Erythroblast (primary cell): ENCODE measurements at places on chromosomes 4 and X.

- DNase-seq: no peak
Measured at GRCh38 chr4:189304167-189304566, 636.5 kb upstream of the FRG1 start.

DNA sequence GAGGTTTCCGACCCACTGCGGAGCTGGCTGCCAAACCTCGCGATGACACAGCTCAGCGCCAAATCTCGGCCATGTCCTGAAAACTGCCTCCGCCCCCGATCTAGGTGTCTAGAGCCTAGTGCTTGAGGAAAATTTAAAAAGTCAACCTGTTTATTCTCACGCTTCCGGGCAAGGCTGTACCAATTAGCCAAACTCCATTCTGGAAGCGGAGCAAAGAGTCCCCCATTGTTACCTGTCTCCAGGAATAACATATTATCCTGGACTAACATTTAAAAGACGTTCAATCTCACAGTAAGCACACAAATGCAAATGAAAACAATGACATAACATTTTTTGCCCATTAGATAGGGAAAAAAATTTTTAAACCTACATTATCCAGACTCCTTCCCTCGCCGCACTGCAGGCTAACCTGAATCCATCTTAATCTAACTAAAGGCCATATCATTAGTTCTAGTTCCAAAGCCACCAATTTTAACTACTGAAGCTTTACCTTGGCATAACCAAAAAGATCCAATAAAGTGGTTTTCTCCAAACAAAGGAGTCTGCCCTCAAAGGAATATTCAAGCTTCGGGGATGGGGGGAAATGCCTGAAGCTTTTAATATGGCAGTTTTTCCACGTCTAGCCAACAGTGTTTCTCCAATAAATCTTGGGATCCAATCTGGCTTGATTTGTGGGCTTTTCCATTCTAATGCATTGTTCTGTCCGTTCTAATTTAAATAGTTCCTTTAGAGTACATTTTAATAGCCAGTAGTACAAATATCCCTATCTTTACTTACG lies 1.9 kb downstream of the HUWE1 start:
- DNase-seq: no peak

GRCh38 chrX:146967306-146967705 lies 152.8 kb upstream of the CXorf51A start:
- DNase-seq: no peak

DNA sequence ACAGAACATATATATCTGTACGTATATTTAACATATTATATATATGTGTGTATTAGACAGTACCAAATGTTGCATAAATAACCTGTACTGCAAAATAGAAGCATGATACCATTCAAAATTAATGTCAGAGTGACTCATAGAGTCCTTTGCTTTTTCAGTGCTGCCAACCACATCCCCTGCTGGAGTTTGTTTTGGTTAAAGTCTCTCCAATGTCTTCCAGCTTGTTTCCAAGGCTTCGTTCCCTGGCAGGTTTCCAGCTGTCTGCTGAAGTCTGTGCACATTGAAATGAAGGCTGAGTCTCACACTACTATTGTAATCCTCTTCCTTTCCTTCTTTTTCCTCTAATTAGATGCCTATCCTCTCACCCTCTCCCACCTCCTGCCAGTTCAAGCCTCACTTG lies 14.9 kb downstream of the NRK start:
- DNase-seq: no peak

GRCh38 chrX:24426340-24426913 lies 38.7 kb upstream of the PDK3 start:
- no peak for DNase-seq

GRCh38 chr4:109126856-109127255 lies 175.6 kb downstream of the COL25A1 start:
- no peak for DNase-seq

GRCh38 chr4:110163327-110164069 lies 34.9 kb downstream of the ELOVL6 start:
- peak; percentile 70 for DNase-seq

DNA sequence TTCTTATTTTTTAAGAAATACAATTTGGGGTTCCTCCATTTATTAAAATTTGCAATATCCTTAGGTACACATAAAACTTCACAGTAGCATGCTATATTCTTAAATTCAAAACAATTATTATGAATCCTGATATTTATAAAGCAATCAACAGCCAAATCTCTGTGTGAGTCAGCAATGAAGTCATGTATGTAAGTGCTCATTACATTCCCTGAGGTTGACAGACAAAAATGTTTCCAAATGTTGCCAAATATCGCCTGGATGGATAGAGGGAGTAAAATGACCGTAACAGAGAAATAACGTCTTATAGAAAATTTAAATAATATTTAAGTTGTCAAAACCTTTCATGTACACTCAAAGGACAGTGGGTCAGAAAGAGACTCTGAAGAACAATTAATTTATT lies 220.0 kb downstream of the PCDH18 start:
- no peak for DNase-seq

DNA sequence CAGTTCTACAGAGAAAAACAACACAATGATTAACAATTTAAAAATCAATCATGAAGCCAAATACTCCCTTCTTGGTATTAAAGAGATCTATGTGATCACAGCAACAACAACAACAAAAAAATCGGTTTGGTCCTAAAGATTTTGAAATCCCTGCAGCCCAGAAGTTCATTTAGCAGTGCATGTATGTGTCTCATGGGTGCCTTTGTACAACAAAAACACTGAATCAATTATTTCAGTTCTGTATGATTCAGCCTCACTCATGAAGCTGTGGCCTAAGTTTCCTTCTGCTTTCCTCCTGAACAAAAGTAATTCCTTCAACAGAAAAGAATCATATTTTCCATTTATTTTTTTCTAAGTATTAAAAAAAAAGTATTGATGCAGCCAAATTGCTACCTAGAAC lies 393.4 kb upstream of the NDST3 start:
- DNase-seq: no peak

- peak; percentile 58 for DNase-seq
Measured at GRCh38 chr4:78951862-78952472, 12.7 kb upstream of the PAQR3 start.

DNA sequence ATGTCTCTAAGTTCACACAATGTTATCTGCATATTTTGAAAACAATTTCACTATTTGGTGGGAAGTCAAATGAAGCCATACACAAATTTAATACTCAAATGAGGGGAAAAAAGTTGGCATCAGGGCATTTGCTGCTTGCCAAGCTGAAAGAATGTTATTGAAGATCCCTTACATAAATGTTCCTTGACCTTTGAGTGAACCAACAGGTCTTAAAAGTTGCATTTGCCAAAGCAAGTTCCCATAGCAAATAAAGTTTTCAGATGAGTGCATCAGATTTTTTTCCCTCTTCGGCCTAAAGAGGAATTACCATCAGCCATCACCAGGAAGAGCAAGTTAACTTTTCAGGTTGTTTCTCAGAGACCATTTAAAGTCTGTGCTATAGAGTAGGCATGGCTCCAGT lies 115.9 kb downstream of the COX18 start:
- DNase-seq: no peak

DNA sequence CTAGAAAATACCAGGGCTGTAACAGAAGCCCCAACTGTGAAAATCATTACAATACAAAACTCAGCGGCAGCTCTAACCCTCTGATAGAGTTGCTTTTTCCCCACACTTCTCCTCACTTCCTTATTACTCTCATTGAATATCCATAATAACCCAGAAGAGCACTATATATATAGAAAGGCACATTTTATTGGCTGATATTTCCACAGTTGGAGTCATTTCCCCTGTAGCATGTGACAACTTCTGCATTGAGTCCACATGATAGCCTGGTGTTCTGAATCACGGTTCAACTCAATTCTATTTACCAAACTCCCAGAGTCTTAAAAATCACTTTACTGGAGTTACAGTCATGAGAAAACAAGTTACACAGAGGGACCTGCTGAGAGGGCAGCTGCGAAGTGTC lies 46.6 kb upstream of the NWD2 start:
- no peak for DNase-seq

- no peak for DNase-seq
Measured at GRCh38 chr4:2928242-2929176, 34.7 kb downstream of the NOP14 start.

- DNase-seq: no peak
Measured at GRCh38 chrX:3699821-3700381, 13.5 kb downstream of the PRKX start.

DNA sequence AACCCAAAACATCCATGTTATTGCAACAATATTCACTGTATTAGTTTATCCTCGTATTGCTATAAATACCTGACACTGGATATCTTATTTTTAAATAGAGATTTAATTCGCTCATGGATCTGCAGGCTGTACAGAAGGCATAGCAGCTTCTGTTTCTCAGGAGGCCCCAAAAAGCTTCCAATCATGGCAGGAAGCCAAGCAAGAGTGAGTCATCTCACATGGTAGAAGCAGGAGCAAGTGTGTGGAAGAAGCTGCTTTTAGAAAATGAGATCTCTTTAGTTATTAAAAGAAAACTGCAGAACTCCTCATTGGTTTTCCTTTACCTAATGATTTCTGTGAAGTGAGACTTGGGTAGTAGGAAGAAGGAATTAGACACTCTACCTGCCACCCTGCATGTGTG lies 16.4 kb downstream of the ZNF732 start:
- no peak for DNase-seq

GRCh38 chr4:65515646-65516045 lies 154.6 kb downstream of the EPHA5 start:
- no peak for DNase-seq

DNA sequence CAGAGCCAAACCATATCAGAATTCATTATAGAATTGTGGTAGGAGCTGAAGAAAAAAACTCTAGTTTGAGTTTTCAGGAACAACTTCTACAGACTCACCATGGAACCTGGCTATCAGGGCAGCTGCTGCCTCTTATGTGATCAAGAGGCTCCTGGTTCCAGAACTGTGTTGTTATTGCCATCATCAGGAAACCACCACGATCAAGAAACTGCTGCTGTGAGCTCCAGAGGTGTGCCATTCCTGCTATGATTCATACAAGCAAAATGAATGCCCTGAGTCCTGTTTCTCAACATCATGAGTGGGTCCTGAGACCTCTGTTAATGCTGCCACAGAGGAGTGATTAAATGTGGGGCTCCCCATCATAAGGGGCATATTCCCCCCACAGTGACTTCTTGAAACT lies 43.7 kb downstream of the TASL start:
- no peak for DNase-seq

- DNase-seq: no peak
Measured at GRCh38 chr4:13605330-13605729, 22.2 kb downstream of the BOD1L1 start.

DNA sequence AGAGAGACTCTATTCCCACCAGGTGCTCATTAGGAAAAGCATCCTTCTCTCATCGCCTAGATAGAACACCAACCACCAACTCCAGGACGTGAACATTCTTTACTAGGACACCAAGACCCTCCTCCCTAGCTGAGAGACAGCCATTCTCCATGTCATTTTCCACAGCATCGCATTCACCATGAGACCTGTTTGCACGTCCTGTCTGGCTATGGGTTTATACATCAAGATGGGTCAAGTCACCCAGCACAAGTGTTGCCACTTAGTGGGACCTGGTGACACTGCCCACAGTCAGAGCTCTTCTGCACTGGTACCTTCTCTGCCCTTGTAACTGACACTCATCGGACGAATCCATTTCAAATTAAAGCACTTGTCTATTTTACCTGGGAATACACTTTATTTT lies 17.5 kb downstream of the LRP2BP start:
- DNase-seq: no peak

DNA sequence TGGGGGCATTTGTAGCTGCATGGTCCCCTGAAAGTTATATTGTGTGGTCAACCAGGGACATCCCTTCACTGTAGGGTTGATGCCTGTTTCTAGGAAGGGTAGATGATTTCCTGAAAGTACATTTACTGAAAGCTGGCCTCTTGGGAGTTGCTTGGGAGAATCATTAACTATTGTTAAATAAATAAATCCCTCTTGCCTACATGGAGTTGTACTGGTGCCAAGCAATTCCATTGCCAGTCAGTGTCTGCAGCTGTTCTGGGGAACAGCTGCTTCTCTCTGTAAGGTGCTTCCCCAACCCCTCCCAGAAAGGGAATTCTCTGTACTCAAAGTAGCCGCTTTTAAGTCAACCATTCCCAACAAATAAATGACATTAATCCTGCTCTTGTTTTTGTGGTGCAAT lies 51.1 kb downstream of the C4orf51 start:
- DNase-seq: peak; percentile 7

- no peak for DNase-seq
Measured at GRCh38 chr4:167238226-167238625, 3.9 kb upstream of the SPOCK3 start.

GRCh38 chrX:140505421-140506337 lies 810 bp upstream of the SOX3 start:
- DNase-seq: no peak

DNA sequence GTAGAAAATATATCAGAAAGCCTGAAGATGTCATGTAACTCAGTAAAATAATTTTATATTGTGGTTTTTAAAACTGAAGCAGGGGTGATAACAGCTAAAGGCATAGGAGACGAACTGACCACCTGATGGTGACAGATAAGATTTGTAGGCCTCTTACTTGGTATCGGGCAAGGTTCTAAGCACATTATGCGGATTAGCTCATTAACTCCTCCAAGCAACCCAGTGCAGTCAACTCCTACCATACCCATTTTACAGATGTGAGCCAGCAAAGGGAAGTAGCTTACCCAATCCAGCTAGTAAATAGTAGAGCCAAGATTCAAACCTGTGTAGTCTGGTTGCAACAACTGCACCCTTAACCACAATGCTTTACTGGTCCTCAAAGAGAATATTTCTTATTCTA lies 62.1 kb downstream of the CC2D2A start:
- DNase-seq: peak; percentile 72

DNA sequence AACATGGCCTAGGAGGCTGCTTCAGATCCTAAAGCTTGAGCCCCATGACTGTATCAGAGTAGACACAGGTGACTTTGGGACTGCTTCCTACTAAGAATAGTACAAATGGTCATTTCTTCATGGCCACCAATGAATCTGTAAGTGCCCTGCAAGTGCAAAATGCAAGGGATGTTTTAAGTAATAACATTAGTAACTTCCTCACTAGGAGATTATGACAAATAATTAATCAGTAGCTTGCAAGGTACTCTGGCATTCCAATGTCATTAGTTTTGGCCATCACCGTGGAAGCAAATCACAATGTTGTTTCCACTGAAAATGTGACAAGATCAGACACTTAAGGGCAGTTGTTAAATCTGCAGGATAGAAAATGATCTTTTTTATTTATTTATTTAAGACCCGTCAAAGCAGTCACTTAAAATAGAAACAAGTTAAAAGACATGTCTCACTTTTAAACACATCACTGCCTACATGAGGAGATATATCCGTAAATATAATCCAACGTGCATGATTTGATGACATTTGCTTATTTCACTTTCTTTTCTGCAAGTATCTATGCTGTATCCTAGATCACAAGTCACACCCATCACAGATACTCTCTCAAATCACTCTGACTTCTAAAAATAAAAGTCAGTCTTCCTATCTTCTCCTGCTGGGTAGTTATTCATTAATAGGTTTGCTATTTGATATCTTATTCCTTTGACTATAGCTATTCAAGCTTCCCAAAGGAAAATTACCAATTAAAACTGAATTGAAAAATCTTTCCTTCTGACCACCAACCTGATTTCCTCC lies 400.6 kb downstream of the IL15 start:
- no peak for DNase-seq

GRCh38 chr4:148842843-148843242 lies 400.6 kb upstream of the NR3C2 start:
- no peak for DNase-seq

GRCh38 chr4:185811509-185812364 lies at the start of gene SORBS2:
Gene SORBS2, minus strand, starts transcription at chr4:185812194. Its CDS starts 121,623 bp downstream, at chr4:185690571.
- no peak for DNase-seq

GRCh38 chrX:110056419-110056818 lies 53.5 kb downstream of the TMEM164 start:
- no peak for DNase-seq

GRCh38 chr4:163550869-163551267 lies 56.4 kb downstream of the TMA16 start:
- DNase-seq: no peak
